ENCODE measurements at places on chromosomes 2 and 18. TPM values are rescaled to one million over a fixed set of nuclear protein-coding genes. Genes with fewer than 3 reads are reported as not detected.
A peak's percentile ranks its signal among the peaks of the same experiment; 100 is the strongest.

- peaks cover 1% of the 10 kb centered on the region for H3K36me3 ChIP-seq
- no peak for DNase-seq
- peaks cover 66% of the 10 kb centered on the region for H3K4me1 ChIP-seq
Measured at GRCh38 chr2:127381762-127382161, 6.0 kb downstream of the MAP3K2 start.

The PLB1 gene
- total RNA-seq, result 0.45 TPM

DNA sequence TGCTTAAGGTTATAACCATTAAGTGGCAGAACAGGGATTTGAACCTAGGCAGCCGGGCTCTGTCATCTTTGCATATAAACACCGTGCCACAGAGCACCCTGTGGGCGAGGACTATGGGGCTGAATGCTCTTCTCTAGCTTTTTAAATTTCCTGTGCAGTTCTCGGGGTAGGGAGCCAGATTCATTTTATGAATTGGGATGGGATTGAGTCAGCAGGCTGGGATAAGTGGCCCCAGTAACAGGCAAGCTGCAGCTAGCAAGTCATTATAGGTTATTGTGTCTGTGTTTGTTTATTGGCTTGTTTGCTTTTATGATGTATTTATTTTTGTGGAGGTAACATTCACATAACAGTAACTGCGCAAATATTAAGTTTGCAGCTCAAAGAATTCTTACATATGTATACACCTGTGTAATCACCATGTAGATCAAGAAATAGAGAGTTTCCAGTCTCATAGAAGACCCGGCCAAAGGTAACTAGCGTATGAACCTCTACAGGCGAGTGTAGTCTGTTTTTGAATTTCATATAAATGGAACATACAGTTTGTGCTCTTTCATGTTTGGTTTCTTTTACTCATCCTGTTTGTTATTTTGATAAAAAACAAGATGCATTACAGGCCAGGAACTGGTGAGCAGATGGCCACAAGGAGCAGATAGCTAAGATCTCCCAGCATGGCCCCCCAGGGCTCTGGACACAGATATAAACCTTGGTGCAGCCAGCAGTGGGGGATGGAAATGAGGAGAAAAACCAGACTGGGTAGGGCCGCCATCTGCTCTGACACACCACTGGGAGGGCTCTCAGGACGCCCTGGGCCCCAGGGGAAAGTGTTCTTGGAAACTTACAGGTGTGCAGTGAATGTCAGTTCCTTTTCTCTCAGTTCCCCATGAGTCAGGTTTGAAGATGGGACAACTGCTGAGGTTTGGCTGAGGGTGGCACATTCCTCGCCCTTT is 49.2 kb upstream of the GPR155 start:
- H3K27me3 ChIP-seq, result no peaks in the 10 kb centered on the region
- no peak overlapping the region for H3K27ac ChIP-seq
- DNase-seq, result no peak
- no peaks in the 10 kb centered on the region for H3K36me3 ChIP-seq
- no peak overlapping the region for H3K4me3 ChIP-seq

The HTRA2 gene
- total RNA-seq, result 26.1 TPM

The TEX44 gene
- total RNA-seq, result not detected

The G6PC2 gene
- not detected for total RNA-seq

DNA sequence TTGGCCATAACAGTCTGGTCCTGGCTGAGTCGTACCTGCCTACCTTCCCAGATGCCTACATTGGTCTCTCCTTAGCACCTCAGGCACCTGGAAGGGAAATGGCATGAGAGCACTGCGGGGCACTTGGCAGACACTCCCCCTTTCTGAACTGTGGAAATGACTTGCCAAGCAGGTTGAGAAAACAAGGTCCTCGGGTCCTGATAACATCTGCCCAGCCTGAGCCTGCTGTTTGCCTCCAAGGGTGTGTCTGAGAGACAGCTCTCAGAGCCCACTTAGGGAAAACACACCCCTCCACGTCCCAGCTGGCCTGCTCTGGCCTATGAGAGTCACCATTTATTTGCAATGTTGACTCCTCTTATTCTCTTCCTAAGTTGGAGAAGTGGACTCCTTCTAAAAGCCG is 10.5 kb downstream of the FAM110C start:
- no peak overlapping the region for H3K4me3 ChIP-seq
- H3K27me3 ChIP-seq, result no peaks in the 10 kb centered on the region
- peaks cover 24% of the 10 kb centered on the region for H3K4me1 ChIP-seq
- DNase-seq, result peak; percentile 83

GRCh38 chr2:201661366-201661765 is 18.1 kb upstream of the TMEM237 start:
- no peak overlapping the region for H3K27ac ChIP-seq
- no peaks in the 10 kb centered on the region for H3K27me3 ChIP-seq
- H3K36me3 ChIP-seq, result no peaks in the 10 kb centered on the region
- no peaks in the 10 kb centered on the region for H3K4me1 ChIP-seq

GRCh38 chr2:134275058-134275862 is 21.4 kb downstream of the MGAT5 start:
- H3K4me1 ChIP-seq, result no peaks in the 10 kb centered on the region
- peaks cover 18% of the 10 kb centered on the region for H3K36me3 ChIP-seq
- no peak overlapping the region for H3K4me3 ChIP-seq
- H3K27ac ChIP-seq, result no peak overlapping the region
- H3K27me3 ChIP-seq, result no peaks in the 10 kb centered on the region
- DNase-seq, result no peak

DNA sequence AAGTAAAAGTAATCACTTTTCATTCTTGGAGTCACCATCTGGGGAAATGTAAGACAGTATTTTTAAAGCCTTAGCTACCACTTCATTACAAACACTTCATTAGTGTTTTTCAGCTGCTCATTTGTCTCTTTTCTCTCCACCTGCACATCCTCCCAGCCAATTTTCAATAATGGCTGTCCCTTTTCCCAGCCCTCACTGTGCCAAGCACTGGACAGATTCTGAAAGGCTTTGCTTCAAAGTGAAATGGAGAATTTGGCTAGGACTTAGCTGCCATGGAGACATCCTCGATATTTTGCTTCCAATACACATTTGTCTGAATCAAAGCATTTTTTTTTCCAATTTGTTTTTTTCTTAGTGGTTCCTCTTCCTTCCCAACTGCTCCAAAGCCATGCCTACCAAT is 272.4 kb upstream of the NRXN1 start:
- H3K4me1 ChIP-seq, result no peaks in the 10 kb centered on the region
- no peak overlapping the region for H3K27ac ChIP-seq
- DNase-seq, result no peak
- H3K36me3 ChIP-seq, result no peaks in the 10 kb centered on the region
- H3K4me3 ChIP-seq, result no peak overlapping the region

The SKOR2 gene
- not detected for total RNA-seq

GRCh38 chr2:70767699-70768589 is at the start of gene ADD2:
TSS of gene ADD2 (minus strand) at chr2:70768200. CDS start at chr2:70706408, 61,792 bp downstream.
- H3K36me3 ChIP-seq, result no peaks in the 10 kb centered on the region
- no peak within 1 kb of the TSS for H3K27ac ChIP-seq
- peak; percentile 76 for DNase-seq
- no peaks in the 10 kb centered on the region for H3K27me3 ChIP-seq
- peak within 1 kb of the TSS; percentile 54 for H3K4me3 ChIP-seq

DNA sequence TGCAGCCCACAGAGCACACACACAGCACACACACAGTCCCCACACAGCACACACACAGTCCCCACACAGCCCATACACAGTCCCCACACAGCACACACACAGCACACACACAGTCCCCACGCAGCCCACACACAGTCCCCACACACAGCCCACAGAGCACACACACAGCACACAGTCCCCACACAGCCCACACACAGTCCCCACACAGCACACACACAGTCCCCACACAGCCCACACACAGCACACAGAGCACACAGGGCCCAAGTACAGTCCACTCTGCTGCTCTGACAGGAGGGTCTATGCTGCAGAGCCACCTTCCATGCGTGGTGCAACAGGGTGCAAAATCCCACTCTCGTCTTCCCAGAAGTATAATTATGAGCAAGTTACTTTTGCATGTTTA is 240.5 kb upstream of the SALL3 start:
- H3K27ac ChIP-seq, result no peak overlapping the region
- DNase-seq, result no peak
- H3K36me3 ChIP-seq, result no peaks in the 10 kb centered on the region
- no peak overlapping the region for H3K4me3 ChIP-seq
- no peaks in the 10 kb centered on the region for H3K27me3 ChIP-seq
- H3K4me1 ChIP-seq, result no peaks in the 10 kb centered on the region

GRCh38 chr2:134425724-134426496 is 172.0 kb downstream of the MGAT5 start:
- H3K27me3 ChIP-seq, result no peaks in the 10 kb centered on the region
- peaks cover 72% of the 10 kb centered on the region for H3K36me3 ChIP-seq
- H3K27ac ChIP-seq, result no peak overlapping the region
- DNase-seq, result no peak
- no peak overlapping the region for H3K4me3 ChIP-seq
- no peaks in the 10 kb centered on the region for H3K4me1 ChIP-seq

The UGT1A6 gene
- 184 TPM for total RNA-seq

DNA sequence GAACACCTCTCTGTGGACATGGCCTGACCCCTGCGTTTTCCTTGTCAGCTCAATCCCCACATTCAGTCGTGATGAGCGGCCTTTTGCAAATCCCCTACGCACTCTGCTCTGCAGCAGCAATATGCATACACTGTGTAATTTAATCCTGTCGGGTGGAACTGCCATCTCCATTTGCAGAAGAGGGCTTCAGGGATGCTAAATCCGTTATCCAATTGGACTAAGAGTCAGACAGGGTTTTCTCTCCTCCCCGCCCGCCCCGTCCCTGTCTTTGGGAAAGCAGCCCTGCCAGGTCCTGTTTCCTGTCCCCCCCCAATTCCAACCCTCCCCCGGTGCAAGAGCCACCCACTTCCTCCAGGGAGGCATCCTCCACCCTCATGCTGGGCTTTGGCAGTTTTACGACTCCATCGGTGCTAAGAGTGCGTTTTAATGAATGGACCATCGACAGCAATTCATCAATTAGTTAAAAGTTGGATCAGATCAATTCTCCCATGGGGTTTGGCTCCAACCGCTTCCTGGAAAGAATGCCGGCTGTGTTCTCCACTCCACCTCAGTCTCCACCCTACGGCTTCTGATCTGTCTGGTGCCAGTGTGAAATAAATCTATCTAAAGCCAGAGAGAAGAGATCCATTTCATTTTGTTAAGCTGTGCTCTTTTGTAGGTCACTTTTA is 53.5 kb upstream of the ASAP2 start:
- no peaks in the 10 kb centered on the region for H3K4me1 ChIP-seq
- H3K4me3 ChIP-seq, result no peak overlapping the region
- no peak overlapping the region for H3K27ac ChIP-seq
- H3K27me3 ChIP-seq, result no peaks in the 10 kb centered on the region

The POTEC gene
- not detected for total RNA-seq

DNA sequence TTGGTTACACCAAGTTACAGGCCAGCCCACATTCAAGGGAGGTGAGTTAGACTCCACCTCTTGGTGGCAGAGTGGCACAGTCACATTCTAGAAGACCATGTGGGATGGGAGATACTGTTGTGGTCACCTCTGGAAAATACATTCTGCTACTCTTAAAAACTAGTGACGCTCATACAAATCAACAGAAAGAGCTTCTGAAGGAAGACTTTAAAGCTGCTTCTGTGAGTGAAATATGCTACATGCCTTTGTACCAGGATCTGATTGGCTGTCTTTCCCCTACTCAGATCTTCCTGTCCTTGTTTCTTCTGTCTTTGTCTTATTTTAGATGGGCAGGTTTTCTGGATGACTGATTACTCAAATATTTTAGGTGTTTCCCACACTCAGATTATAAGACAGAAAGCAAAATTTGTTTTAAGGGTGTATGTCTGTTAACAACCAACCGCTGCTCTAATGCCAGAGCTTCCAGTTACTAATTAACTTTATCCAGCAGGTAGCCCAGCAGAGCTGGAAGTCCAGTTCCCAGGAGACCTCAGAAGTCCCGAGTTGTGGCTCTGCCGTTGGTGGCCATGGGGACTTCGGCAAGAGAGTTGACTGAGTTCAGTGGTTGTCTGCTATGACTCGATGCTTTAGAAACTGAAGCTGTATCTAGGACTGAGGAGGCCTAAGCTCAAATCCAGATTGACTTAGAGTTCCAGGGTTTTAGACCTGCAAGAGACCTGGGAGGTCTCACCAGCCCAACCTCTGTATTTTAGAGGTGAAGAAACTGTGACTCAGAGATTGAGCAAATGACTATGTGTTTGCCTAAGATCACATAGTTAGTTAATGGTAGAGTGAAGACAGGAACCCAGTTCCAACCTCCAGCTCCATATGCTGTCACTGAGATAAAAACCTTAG is 7.4 kb downstream of the IL1R2 start:
- H3K27ac ChIP-seq, result peak overlapping the region; percentile 62
- peak overlapping the region; percentile 7 for H3K4me3 ChIP-seq
- no peaks in the 10 kb centered on the region for H3K27me3 ChIP-seq
- H3K4me1 ChIP-seq, result peaks cover 9% of the 10 kb centered on the region
- DNase-seq, result peak; percentile 66

The NGEF gene
- total RNA-seq, result 7.6 TPM

- H3K27ac ChIP-seq, result peak overlapping the region; percentile 68
- no peaks in the 10 kb centered on the region for H3K36me3 ChIP-seq
- peak; percentile 87 for DNase-seq
- no peaks in the 10 kb centered on the region for H3K27me3 ChIP-seq
- no peak overlapping the region for H3K4me3 ChIP-seq
Measured at GRCh38 chr2:160920791-160921303, 239.4 kb upstream of the TANK start.

- no peak overlapping the region for H3K4me3 ChIP-seq
- H3K27ac ChIP-seq, result peak overlapping the region; percentile 29
- no peaks in the 10 kb centered on the region for H3K36me3 ChIP-seq
- DNase-seq, result peak; percentile 81
Measured at GRCh38 chr18:8982416-8983183, 119.9 kb upstream of the NDUFV2 start.

The RGPD4 gene
- total RNA-seq, result not detected

DNA sequence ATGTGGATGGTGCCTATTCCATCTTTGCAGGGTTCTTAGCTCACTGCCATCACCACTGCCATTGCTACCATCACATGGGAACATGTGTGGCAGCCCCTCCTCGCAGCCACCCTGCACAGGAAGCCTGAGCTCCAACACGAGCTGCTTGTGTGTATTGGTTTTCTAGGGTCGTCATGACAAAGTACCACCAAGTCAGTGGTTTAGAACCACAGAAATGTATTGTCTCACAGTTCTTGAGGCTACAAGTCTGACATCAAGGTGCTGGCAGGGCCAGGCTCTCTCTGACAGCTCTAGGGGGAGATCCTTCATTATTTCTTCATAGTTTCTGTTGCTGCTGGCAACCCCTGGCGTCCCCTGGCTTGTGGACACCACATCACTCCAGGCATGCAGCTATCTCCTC is 10.3 kb upstream of the IL1R2 start:
- no peak overlapping the region for H3K27ac ChIP-seq
- H3K4me3 ChIP-seq, result no peak overlapping the region
- peaks cover 36% of the 10 kb centered on the region for H3K4me1 ChIP-seq
- peak; percentile 36 for DNase-seq
- no peaks in the 10 kb centered on the region for H3K27me3 ChIP-seq
- H3K36me3 ChIP-seq, result no peaks in the 10 kb centered on the region

Data from stomach (tissue), 19 donors.